ENCODE measurements at places on chromosomes 2 and 18.

- no peak for DNase-seq
Measured at GRCh38 chr2:65605058-65605742, 172.8 kb upstream of the SPRED2 start.

- DNase-seq, result no peak
Measured at GRCh38 chr2:231970461-231970860, 8.9 kb downstream of the DIS3L2 start.

- DNase-seq, result no peak
Measured at GRCh38 chr18:22300665-22301636, 116.8 kb downstream of the CTAGE1 start.

GRCh38 chr2:64017811-64018700 lies 1.2 kb downstream of the VPS54 start:
- no peak for DNase-seq

DNA sequence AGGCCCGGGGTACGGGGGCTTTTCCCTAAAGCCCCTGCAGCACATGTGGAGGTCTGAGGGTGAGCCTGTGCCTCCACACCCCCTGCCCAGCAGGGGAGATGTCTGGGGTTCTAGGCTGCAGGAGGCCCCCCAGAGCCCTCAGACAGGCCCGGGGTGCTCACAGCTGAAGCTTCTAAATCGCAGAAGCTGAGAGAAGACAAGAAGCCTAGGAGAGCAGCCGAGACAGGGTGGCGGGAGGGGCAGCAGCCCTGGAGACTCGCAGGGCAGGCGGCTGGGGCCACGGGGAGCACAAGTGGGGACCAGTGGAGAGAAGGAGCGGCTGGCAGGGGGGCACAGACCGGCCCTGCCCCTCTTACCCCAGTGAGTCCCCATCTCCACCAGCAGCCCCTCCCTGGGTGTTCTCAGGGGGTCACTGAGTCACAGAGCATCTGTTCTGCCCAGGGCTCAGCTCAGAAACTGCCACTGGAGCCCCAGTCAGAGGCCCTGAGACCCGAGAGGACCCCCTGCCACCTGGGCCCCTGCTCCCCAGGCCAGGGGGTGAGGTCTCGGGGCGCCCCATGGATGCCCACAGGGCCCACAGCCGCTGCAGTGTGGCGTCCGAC lies 26.1 kb downstream of the GPC1 start:
- no peak for DNase-seq

DNA sequence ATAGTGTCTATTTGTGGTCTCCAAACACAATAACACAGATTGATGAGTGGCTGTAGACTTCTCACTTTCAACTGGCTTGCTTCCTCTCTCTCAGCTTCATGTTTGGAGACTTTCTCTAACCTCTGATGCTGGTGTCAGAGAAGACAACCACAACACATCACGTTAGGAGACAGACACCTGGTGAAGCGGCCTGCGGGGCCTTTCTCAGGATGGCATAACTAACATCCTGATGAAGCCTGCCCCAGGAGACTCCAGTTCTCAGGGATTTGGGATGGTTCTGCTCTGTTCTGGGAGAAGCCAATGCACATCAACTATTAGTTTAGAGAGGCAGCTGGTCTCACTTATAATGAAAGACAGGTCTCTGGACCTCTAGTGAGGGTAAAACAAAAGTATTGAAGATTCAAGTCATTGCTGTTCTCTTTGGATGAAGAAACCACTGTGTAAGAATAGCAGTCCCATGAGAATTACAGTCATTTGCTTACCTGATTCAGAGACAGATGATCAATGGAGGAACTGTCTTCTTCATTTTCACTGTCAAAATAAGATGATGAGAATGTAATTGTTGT lies 2.0 kb downstream of the IL1A start:
- no peak for DNase-seq

- DNase-seq, result no peak
Measured at GRCh38 chr2:226664661-226665060, 135.0 kb downstream of the IRS1 start.

- DNase-seq, result no peak
Measured at GRCh38 chr2:153476491-153476815, 2.1 kb downstream of the RPRM start.

- DNase-seq, result no peak
Measured at GRCh38 chr2:98389251-98389605, 43.0 kb downstream of the CNGA3 start.

DNA sequence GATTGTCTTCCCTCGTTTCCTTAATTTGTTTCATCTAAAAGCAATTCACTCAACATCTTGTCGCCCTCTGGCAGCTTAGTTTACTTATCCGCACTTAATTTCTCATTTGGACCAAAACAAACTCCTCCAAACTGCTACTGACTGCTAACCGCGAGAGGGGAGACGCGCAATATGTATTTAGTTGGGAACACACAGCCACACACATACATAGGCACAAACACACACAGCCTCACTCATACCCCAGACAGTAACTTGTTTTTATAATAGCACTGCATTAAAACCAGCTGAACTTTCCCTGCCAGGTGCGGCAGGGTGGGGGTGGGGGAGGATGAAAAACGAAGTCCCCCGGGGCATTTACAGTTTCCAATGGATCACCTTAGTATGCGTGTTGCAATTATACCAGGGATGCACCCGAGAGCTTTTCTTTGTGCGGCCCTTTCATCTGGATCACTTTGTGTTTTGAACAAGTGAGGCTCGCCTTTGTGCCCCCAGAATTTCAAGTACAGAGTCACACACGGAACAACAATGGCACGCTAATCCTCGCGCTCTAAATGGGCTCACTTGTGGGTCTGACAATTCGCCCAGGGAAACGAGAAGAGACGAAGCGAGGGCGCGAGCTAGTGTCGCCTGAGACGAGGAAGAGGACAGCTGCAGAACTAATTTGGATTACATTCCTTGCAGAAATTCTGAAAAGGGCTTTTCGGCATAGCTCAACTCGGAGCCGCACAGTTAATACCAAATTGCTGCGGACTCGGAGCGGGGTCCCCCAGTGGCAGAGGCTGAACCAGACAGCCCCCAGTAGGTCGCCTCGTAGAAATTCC lies 2.4 kb downstream of the ERBB4 start:
- DNase-seq, result no peak

DNA sequence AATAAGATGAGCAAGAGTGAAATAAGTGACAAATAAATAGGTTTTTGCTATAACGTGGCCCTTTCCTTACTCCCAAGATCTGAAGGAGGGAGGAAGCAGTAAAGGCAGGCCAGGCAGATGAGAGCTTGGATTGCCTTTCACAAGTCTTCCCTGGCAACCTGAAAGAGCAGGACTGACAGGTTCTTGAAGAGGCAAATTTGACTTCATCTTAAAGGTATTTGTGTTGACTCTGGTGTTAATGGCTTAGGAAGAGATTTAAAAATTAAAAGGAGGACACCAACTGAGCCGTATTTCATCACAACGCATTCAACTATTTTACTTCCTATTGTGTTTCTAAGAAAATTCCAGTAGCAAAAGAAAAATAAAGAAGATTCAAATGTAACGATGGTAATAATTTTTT lies 3.2 kb downstream of the STRN start:
- DNase-seq, result no peak

DNA sequence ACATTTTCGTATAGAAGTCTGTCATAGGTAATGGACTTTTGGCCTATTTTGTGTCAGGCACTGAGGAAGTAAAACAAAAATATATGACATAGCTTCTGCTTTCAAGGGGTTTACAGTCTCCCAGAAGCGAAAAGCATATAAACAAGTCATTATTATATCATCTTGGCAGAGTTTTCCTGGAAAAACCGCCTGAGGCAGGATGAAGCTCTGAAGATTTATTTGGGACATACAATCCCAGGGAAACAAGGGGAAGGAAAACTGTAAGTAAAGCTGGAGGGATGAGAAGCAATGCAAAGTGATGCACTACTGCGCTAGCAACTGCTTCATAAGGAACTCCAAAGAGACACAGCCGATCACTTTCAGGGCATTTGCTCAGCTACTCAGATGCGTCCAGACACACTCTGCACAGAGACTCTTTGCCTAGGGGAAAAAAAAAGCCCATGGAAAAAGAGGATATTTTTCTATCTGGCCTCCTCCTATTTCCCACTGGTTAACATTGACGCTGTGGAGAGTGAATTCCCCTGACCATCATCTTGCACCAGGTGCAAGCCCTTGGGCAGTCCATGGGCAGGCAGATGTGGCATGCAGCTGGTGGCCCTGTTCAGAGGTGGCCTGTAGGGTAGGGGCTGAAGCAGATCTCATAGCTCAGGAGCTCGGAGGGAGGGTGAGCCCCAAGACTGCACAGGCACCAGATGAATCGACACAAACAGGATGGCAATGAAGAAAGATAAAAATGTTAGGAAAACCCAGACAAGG lies 158.1 kb downstream of the METTL4 start:
- DNase-seq, result no peak

DNA sequence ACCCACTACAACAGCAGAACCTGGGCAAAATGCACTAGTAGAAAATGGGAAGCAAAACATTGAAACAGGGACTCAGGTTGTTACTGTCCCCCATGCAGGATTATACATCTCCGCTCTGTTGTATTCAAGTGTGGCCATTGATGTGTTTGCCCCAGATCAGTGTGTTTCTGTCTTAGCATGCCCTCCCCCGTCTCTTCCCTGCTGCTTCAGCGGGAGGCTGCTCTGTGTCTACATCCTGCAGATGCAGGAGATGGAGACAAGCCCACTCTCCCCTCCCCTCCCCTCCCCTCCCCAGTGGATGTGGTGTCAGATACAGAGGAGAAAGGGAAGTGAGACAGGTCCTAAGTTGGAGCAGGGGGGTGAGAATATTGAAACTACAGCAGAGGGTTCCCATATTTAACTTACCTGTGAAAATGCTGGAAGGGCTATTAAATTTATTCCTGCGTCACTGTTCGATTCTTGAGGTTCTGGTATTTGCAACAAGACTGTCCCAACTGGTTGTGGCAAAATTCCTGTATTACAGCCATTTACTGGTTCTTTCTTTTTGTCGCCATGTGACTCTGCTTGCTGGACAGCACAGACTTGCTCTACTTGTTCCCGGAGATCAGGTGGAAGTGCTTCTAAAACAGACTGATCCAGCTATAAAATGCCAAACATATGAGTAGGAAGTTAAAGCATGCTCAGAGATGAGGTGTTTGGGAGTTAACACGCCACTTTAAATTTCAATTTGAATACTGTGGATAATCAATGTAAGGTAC lies 67.0 kb downstream of the EIF5B start:
- no peak for DNase-seq

- DNase-seq, result no peak
Measured at GRCh38 chr18:58263055-58263957, 219.3 kb downstream of the NEDD4L start.

DNA sequence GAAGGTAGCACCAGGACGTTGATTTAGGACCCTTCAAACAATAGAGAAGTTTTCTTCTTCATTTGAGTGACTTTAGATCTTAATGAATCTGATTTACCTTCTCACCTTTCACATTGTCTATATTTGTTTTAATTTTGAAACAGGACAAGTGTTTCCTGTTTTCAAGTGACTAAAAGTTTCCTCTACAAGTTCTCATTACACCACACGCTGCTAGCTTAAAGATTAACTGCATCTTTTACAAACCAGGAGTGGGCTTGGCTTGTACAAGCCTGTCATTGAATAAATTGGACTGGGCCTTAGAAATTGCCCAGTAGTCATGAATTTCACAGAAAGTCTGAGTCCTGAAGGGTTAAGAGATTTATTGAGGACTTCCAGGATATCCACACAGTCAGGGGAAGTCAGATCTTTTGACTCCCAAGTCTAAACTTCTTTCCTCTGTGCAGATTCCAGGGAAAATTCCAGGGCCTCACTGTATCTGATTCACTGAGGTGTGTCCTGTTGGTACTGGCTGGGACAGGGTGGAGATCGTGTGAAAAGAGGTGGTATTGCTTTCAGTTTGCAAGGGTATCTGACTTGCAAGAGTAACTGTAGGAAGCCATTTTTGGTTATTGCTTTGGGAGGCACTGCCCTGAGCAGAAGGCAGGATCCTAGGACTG lies 3.4 kb downstream of the SGPP2 start:
- DNase-seq, result no peak

- DNase-seq, result no peak
Measured at GRCh38 chr18:33841221-33841967, 263.4 kb downstream of the ASXL3 start.

DNA sequence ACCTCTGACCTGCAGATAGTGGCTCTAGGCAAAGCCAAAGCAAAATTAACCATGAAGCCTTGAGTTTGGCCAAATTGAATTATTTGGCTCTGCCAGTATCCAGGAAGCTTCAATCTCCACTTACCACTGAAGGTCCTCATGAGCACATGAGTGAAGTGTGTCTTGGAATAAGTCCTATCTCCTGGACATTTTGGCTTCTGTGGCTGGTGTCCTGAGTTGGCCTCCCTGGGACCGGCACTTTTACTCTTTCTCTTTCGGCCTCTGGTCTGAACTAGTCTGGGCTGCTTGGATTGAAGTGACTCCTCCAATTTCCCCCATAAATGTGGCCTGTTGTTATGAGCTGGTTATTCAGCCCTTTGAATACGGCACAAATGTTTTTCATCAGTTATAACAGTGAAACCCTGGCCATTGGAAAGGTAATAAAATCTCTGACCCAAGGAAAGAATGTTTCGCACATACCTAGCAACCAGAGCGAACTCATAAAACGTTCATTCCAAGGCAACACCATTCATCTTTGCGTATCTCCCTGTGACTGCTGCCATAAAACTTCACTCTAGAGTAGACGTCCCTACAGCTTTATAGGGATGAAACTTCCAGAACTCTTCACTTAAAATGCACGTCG lies 216.4 kb downstream of the LPIN1 start:
- DNase-seq, result no peak

DNA sequence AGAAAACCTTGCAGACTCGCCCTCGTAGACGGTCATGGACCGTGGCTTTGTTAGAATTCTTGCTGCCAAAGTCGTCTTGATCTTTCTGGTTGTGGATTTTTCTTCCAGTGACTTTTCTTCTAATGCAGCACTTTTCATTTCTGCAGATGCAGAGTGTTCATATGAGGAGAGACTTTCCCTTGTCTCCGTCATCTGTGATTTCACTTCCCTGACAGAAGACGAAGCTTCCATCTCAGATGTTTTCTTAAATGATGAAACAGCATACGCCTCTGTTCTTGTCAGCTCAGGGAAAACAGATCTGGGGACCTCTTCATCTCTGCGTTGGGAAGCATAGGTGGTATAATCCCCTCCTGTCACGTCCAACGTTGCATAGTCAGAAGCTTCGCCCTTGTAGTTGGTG lies 50.9 kb downstream of the PLEKHA3 start:
- DNase-seq, result no peak

DNA sequence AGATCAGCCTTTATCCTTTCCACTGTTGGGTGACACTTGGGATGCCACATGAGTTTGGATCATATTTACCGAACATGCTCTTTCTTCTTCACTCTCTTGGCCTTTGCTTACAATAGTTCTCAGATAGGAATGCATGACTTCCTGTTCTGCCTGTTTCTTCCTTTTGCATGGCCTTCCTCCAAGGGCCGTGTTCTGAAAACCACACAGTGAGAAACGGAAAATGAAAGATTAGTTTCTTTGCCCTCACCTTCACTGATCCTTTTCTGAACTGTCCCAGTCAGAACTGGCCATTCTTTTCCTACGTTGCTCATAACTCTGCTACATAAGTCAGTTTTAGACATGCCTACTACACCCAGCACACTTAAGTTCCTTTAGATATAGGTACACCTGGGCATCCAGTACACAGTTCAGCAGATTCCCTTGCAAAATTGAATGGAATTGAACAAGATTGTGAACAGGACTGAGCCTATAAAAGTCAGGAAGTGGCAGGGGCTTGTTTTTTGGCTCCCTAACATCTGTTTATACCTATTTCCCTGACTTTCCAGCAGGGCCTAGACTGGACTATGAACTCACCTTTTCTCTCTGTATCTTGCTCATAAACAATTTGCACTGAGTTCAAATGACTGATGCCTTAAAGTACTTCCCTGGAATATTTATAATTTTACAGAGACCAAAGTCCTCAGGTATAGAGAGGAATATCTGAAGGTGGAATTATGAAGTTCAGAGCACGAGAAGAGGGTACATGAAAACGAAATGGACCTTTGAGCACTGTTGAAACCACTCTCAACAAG lies 186.4 kb upstream of the ST6GAL2 start:
- DNase-seq, result no peak
